ENCODE measurements at places on chromosomes 2 and 18. TPM values are rescaled to one million over a fixed set of nuclear protein-coding genes. Genes with fewer than 3 reads are reported as not detected.

SCRN3 gene
- 23.5 TPM for total RNA-seq

TUBB8B gene
- not detected for total RNA-seq

CNTNAP5 gene
- not detected for total RNA-seq

CDH7 gene
- total RNA-seq, result not detected

GALNT5 gene
- total RNA-seq, result 0.67 TPM

DNA sequence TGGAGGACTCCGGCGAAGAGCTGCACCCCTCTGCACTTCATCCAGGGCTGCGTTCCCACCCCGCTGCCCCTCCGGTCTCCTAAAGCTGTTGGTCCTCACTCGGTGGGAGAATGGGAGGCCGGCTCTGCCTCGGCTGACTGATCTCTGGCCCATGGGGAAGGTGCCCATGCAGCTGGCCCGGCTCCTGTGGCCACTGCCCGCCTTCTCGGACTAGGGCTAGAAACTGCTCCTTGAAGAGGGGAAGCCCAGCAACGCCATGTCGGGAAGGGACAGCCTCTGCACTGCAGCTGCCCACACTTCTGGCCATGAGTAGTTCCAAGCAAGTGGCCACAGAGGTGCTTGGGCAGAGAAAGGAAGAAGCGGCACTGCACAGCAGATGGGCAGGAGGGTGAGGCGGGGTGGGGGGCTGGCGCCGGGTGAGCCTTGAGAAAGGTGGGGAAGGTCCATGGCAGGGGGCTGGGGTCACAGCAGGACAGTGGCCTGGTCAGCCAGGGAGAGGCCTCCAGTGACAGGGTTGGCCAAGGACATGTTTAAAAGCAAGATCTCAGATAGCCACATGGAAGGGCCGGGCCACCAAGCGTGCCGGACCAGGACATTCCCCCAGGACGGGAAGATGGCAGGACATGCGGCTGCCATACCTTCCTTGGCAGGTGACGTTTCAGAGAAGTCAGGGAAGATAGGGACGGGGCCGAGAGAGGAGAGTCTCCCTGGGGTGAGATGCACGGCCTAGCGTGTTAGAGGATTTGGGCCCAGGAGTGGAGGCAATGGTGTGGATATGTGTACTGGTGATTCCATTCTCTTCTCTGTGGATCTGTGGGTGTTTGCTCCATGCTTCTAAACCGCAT, 158.8 kb upstream of the HDAC4 start:
- H3K27me3 ChIP-seq, result no peaks in the 10 kb centered on the region
- H3K4me1 ChIP-seq, result no peaks in the 10 kb centered on the region
- no peak overlapping the region for H3K4me3 ChIP-seq
- H3K27ac ChIP-seq, result no peak overlapping the region

GRCh38 chr2:235045336-235045972, 93.6 kb downstream of the SH3BP4 start:
- DNase-seq, result no peak
- H3K27me3 ChIP-seq, result no peaks in the 10 kb centered on the region
- H3K4me3 ChIP-seq, result no peak overlapping the region
- no peak overlapping the region for H3K27ac ChIP-seq

DNA sequence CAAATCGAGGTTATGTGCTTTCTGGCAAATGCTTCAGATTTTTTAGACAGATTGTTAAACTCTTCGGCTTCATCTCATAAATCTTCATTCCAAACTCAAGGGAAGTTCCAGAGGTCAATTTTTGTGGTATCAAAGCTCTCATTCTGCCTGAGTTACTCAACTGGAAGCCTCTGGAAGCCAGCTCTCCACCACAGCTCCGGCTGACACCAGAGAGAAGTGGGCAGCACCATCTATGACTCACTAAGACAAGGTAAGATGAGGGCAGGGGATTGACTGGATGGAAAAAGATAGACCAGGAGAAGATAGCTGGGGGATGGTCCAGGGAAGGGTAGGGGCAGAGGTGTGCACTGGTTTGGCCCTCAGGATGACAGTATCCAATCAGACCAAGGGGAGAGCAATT, 137.3 kb upstream of the HNRNPA3 start:
- no peak overlapping the region for H3K27ac ChIP-seq
- no peak overlapping the region for H3K4me3 ChIP-seq
- no peaks in the 10 kb centered on the region for H3K4me1 ChIP-seq
- no peaks in the 10 kb centered on the region for H3K36me3 ChIP-seq
- no peaks in the 10 kb centered on the region for H3K27me3 ChIP-seq

Measured in right atrium auricular region (tissue), 2 donors.